ENCODE measurements at places on chromosomes 4 and X.

GRCh38 chr4:188107931-188108843 lies 1.2 kb downstream of the TRIML2 start:
- DNase-seq, result no peak

GRCh38 chrX:136623396-136623795 lies 24.6 kb upstream of the CD40LG start:
- no peak for DNase-seq

GRCh38 chr4:108709234-108709633 lies 53.6 kb downstream of the ETNPPL start:
- no peak for DNase-seq

GRCh38 chr4:107922486-107923473 lies 8.6 kb upstream of the CYP2U1 start:
- DNase-seq, result no peak

- no peak for DNase-seq
These were observed 35.8 kb downstream of the CHRDL1 start for GRCh38 chrX:110759785-110760184.

DNA sequence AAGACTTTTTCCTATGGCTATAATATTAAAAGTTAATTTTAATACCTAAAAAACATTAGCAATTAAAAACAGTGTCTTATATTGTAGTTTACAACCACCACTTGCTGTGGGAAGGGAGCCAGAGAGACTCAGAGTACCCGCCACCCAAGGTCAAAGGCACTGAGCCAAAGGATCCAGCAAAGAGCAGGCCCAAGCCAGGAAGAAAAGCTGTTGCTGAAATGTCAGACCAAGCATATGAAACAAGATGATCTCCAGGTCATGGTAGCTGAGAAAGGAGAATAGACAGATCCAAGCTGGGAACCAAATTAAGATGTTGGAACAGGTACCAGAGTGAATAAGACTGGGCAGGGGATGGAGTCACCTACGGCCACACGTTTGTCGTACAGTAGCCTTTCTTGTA lies 18.8 kb upstream of the ATOH1 start:
- DNase-seq, result no peak

DNA sequence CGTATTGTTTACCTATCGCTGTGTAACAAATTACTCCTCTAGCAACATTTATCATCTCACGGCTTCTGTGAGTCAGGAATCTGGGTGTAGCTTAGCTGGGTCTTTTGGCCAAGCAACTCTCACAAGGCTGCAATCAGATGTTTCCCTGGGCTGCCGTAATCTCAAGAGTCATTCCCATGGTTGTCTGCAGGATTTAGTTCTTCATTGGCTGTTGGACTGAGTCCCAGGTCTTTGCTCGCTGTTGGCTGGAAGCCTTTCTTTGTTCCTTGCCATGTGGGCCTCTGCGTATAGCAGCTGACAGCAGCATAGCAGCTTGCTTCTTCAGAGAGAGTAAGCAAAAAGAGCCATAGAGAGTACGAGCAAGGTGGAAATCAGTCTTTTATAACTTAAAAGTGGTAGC lies 16.8 kb downstream of the POLR2B start:
- no peak for DNase-seq

GRCh38 chr4:141294306-141294705 lies 73.6 kb downstream of the ZNF330 start:
- DNase-seq, result no peak

GRCh38 chr4:8502836-8503585 lies 62.4 kb downstream of the TRMT44 start:
- DNase-seq, result no peak

GRCh38 chr4:185665655-185666054 lies 130.3 kb upstream of the PDLIM3 start:
- no peak for DNase-seq

DNA sequence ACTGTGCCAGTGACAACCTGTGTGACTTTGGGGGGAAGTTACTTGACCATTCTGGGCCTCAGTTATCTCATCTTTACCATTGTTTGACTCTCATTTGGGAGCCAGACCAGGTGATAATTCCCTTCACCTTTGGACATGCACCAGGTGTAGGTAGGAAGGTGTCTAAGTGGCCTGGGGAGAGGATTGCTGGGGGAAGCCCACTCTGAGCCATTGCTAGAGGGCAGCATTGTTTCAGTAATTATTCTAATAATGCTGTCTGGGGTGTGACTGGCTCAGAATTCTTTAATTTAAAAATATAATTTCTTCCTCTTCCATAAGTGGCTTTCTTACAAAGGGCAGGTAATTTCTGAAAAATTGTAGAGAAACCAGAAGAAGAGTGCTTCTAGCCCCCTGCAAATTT lies 104.3 kb downstream of the RTL9 start:
- no peak for DNase-seq

- no peak for DNase-seq
These were observed 95.9 kb downstream of the RASL11B start for GRCh38 chr4:52957835-52958631.

DNA sequence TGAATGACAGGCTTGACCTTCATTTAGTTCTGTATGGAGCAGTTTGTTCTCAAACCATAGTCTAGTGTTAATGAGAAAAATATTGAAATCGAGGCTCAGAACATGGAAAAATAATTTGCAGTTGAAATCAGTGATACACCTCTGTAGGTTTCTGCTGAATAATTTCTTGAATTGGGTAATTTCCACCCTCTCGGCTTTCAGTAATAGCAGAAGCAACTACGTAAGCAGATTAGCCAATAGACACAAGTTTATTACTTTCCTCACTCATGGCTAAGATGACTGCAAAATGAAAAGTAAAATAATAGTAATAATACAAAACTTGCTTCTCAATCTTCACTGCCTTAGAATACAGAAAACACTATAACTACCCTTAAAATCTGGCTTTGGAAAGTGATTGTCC lies 46.0 kb downstream of the USP38 start:
- DNase-seq, result no peak

- no peak for DNase-seq
These were observed 339.9 kb upstream of the NOCT start for GRCh38 chr4:138675685-138676084.

DNA sequence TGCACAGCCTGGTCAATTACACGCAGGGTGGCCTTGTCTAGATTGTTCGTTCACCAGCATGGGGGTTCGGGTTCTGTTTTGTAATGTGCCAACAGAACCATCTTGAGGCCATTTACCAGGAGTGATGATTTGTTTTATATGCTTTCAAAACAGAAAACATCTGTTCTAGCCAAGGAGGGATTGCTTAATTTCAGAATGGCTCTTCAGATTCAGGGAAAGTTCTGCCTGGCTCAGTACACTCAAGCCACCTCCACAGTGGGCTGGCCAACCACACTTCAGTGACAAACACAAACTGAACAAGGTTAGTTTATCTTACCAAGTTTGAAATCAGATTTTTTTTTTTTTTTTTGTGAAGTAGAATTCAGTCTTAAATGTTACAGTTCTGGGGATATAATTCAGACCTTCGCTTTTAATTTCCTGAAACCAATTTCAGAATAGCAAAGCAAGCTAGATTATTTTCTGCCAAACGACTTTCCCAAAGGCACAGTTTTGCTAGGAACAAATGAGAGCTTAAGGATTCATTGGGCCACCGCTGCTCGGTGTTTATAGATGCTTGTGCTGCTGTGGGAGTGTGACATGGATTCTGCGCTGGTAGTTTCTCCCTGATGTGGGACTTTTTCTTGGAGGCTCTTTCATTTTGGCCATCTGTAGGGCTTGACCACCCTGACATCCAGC lies 23.4 kb downstream of the SMS start:
- no peak for DNase-seq

DNA sequence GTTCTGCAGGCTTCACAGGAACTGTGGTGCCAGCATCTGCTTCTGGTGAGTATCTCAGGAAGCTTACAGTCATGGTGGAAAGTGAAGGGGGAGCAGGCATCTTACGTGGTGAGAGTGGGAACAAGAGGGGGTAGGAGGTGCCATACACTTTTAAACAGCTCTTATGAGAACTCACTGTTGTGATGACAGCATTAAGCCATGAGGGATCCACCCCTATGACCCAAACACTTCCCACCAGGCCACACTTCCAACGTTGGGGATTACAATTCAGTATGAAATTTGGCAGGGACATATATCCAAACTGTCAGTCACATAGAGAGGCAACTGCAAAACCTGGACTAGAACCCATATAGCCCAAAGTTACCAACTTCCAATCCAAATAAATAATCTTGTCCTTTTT lies 43.1 kb upstream of the ZCCHC12 start:
- no peak for DNase-seq

GRCh38 chr4:42643685-42644084 lies 13.2 kb downstream of the ATP8A1 start:
- DNase-seq, result no peak

DNA sequence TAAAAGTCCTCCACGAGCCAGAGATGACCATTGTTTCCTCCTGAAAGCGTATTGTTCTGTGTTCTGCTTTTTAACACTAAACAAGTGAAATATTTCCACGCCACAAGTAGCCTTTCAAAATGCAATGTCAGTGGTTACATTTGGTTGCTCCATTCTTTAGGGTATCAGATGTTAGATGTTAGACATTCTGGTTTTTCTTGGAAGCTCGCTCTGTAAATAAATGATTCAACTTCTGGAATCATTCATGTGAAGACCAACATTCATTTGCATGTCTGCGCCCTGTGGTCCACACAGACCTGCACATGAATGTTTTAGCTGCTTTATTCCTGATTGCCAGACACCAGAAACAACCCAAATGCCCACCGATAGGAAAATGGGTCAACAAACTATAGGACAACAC lies 38.0 kb upstream of the HELT start:
- DNase-seq, result no peak

GRCh38 chrX:7086384-7086783 lies 61.1 kb upstream of the STS start:
- no peak for DNase-seq

- peak; percentile 88 for DNase-seq
These were observed 1.8 kb downstream of the ARHGAP4 start for GRCh38 chrX:153924149-153924861.

DNA sequence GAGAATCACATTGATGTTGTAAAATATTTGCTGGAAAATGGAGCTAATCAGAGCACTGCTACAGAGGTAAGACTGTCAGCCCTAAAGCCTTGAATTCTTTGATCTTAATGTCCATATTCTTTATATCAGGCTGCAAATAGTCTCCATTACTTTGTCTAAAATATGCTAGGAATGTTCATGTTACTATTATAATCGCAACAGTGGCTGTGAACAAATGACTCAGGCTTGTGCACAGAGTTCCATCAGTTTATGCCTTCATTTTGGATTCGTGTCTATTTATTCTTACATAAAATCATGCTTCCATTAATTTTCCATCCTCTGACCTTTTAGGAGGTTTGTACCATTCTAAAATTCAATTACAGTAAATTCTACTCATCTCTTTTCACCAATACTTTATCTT lies 182.7 kb downstream of the ANK2 start:
- DNase-seq, result no peak

DNA sequence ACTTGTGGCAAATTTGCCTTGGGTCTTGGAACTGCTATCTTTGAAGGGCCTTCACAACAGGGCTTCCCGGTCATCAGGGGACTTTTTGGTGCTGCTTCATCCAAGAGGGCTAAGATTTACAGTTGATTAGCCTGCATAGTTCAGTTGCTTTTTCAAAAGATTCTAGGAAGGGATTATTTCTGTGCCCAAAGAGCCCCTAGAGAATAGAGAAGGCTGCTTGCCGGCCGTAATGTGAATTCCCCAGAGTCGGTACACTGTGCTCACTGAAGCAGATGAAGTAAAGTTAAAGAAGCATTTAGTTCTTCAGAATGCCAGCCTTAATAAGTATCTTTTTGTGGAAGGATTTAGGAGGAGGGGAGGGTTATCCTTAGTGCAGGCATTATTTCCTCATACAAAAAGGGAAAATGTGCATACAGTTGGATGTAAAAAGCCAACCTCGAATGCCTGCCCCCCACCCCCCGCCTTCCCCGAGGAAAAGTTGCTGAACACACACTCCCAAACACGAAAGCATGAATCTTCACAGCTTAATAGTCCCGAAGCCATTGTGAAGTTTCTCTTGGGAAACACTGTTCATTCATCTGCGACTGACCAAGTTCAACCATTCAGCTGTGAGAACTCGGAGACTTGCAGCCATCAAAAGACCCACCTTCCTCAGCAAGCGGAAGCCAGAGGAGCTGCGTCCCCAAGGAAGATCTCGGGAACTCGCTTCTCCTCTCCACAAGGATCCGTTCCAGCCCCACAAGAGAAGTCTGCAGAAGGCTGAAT lies 47.6 kb downstream of the ANOS1 start:
- DNase-seq, result no peak

GRCh38 chr4:6988016-6988715 lies 55.0 kb upstream of the TADA2B start:
- no peak for DNase-seq

DNA sequence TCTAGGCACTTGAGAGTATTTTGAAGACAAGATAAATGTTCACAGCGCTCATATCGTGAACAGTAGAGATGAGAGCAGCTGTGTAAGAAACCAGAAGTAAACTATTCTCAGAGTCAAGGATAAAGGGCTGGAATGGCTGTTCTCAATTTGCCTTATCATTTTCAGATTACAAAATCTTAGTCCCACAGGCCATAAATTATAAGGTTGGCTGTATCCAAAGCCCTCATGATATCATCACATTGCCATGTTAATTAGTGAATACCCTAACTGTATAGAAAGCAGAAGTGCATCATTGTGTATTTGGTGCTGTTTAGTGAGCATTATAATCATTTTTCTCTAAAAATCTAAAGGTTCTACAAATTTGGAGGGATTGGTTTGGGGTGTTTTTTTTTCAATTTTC lies 168.9 kb upstream of the EDNRA start:
- DNase-seq, result no peak

GRCh38 chr4:4480205-4480604 lies 61.6 kb downstream of the STX18 start:
- DNase-seq, result no peak

GRCh38 chrX:134528960-134529359 lies 69.0 kb downstream of the HPRT1 start:
- DNase-seq, result no peak

DNA sequence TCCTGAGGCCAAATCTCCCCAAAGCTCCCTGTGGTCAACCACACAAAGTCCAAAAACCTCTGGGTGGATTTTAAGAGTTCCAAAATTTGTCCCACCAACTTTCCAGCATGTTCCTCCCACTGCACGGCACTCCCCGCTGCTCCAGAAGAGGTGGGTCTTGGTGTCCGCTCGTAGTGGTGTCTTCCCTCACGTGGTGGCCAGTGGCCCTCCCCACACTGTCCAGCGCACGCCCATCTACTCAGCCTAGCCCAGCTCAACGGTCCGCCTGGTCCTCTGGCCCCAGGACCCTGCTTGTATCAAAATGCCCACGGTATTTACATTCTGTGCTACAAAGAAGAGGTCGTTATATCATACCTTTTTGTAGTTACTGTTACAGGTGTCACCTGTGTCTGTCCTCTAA lies 83.5 kb downstream of the NSUN7 start:
- no peak for DNase-seq

- no peak for DNase-seq
These were observed 600 bp downstream of the RADX start for GRCh38 chrX:106612393-106612763.

Data from spleen (tissue), 13 donors.